ENCODE measurements at places on chromosomes 2 and 18.
A peak's percentile ranks its signal among the peaks of the same experiment; 100 is the strongest.

GRCh38 chr2:70498054-70498453, 55.6 kb downstream of the TGFA start:
- no peak for DNase-seq

- DNase-seq: no peak
Measured at GRCh38 chr2:116696223-116696622, 1118.3 kb upstream of the DDX18 start.

GRCh38 chr2:240397924-240398645, 37.4 kb upstream of the GPC1 start:
- DNase-seq: no peak

DNA sequence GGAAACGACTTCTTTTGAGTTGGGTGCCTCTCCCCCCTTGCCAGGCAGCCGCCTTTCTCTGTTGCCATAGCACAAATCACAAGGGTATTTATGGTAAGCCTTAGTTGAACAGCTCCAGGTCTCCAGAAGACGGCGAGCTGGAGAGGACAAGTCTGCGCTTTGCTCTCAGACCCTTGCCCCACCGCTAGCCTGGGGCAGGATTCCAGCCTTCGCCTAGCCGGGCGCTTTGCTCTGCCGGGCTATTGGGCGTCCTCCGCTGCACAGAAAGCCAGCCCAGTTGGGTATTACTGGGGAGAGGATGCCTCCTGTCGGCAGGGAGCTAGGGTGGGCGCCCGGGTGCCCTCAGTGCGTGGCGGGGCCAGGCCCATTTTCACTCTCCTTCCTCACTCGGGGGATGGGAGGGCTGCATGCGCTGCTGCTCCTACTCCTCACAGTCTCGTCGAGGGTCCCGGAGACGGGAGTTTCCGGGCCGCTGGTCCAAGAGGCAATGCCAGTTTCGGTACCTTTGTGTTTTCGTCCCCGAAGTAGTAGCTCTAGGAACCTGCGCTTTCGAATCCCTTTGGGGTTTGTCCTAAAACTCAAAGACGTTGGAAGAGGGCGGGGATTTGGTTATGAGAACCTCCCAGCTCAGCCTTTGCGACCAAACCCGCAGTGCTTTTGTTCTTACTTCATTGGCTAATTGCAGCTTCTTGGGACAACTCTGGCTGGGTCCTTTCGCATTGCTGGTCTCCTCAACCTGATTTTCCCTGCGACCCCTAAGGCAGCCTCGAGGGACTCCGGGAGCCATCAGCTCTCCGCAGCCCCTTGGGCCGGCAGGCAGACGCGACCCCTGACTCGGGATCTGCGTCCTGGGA, 3.6 kb upstream of the DLX2 start:
- peak; percentile 46 for DNase-seq

GRCh38 chr2:24620936-24621335, 129.9 kb downstream of the NCOA1 start:
- peak; percentile 31 for DNase-seq

DNA sequence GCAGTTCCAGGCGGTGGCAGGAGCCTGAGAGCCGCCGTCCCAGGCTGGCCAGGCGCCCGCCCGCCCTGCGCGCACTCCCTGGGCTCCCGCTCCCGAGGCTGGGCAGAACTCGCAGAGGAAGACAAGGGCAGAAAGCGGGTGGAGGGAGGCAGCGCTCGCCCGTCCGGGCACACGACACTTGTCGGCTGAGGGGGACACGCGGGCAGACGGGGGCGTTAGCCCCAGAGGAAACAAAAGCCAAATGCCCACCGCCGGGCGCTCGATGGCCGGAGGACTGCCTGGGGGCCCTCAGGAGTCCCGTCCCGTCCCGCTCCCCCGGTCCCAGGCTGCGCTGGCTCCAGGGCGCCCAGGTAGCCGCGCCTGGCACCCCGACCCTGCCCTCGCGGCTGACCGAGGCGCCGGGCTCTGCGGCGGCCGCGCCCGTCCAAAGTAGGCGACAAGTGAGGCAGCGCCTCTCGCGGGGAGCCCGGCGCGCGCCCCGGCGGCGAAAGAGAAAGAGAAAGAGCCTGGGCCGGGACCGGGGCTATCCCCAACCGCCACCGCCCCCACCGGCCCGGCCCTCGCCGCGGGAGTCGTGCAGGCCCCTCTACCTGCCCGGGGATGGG, 491 bp downstream of the L3MBTL4 start:
- DNase-seq: no peak

DNA sequence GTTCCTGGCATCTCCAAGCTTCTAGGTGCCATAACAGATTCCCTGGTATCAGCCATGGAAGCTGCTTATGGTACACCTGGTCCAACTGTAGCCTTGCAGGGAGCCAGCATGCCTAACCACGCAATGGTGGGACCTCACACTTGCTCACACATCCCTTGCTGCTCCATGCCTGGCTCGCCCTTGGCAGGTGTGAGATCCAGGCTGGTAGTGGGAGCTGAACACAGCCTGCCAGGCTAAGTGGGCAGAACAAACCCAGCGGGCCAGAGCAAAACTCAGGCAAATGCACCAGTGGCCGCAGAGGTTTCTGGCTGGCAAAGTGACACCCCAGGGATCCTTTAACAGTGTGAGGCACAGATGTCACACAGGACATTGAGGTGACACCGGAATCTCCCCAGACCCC, 185.8 kb downstream of the NDUFA10 start:
- DNase-seq: no peak

GRCh38 chr2:238143239-238143951, 4.9 kb downstream of the KLHL30 start:
- peak; percentile 31 for DNase-seq

- DNase-seq: no peak
Measured at GRCh38 chr18:69414184-69414583, 13.5 kb downstream of the DOK6 start.

DNA sequence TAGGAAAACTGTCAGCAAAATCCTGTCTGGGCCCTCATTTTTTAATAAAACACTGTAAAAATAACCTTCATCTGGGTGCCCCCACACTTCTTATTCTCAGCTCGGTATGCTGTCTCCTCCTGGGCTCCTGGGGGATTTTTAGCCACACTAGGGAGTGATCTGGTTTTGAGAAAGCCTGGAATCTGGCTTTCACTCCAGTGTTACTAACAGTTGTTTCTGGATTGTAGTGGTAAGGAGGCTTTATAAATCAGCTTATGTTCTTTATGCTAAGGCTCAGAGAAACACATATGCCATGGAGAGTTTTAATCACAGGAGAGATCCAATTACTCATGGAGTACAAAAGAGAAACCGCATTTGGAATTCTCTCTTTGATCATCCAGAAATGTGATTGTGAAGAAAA, 744.3 kb upstream of the SOX11 start:
- DNase-seq: no peak

DNA sequence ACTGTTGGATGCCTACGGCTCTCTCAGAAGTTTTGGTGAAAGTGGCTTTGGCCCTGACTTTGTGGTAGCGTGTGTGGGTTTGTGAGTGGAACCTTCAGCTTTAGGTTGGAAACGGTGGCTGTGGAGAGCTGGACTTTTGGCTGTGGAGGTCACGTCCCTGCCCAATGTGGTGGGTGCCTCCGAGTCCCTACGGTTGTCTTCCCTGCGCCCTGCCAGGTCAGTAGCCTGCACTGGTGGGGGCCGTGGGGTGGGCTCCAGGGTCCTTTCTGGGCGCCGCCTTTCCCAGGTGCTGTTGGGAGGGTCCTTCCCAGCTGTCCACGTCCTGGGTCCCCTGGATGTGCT, 11.1 kb downstream of the COLEC11 start:
- no peak for DNase-seq

DNA sequence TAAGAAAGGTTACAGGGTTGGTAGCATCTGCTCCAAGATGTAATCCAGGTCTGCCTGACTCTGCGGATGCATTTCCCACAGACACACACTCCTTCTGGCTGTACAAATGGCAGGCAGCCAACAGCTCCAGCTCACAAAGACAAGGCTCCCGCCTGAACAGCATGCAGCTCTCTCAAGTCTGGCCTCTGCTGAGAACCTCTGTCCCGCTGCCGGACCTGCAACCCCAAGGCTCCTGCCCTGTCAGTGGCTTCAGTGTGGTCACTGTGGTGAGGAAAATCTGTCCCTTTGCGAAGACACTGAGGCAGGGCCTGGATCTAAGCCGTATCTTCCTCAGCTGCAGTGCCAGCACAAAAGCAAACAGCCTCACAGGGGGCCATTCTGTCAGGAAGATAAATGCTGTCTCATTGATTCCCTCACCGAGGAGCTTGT, 469.3 kb upstream of the MEX3C start:
- DNase-seq: peak; percentile 63

- peak; percentile 33 for DNase-seq
Measured at GRCh38 chr18:79200546-79201268, 131.5 kb downstream of the ATP9B start.

DNA sequence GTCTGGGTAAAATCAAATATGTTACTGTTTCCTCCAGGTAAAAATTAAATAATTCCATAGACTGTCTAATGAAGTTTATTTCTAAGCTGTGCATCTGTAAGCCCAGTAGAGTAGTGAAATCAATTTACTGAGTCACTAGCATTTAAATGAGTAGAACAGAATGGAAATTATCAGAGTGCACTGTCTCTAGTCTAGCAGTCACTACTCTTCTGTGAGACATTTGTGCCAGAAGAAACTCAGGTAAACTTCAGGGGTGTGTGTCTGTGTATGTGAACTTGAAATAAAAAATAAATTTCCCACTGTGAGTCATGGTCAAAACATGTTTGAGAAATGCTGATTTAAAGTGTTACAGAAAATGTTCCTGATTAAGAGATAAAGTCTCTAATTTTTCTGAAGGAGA, 146.4 kb downstream of the RIF1 start:
- DNase-seq: no peak

GRCh38 chr2:237422309-237422708, 8.3 kb upstream of the COL6A3 start:
- DNase-seq: no peak

- DNase-seq: no peak
Measured at GRCh38 chr2:198100346-198100745, 296.0 kb downstream of the PLCL1 start.

GRCh38 chr18:30967701-30968100, 74.8 kb downstream of the DSC3 start:
- DNase-seq: no peak

DNA sequence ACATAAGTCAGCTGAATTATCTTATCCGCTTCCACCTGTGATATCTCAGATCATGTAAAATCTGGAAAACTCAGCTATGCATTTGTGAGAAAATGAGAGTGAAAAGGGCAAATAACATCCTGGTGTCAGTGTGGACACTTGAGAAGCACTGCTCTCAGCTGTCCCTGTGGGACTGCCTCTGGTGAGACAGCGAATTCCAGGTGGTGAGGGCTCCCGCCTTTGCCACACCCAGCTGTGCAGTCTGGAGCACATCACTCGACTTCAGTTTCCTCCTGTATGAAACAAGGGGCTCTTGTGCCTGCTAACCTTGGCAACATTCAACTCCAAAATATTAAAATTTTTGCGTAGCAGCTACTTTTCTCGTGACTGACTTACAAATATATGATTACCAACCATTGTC, 194.9 kb upstream of the BOD1L2 start:
- DNase-seq: no peak

DNA sequence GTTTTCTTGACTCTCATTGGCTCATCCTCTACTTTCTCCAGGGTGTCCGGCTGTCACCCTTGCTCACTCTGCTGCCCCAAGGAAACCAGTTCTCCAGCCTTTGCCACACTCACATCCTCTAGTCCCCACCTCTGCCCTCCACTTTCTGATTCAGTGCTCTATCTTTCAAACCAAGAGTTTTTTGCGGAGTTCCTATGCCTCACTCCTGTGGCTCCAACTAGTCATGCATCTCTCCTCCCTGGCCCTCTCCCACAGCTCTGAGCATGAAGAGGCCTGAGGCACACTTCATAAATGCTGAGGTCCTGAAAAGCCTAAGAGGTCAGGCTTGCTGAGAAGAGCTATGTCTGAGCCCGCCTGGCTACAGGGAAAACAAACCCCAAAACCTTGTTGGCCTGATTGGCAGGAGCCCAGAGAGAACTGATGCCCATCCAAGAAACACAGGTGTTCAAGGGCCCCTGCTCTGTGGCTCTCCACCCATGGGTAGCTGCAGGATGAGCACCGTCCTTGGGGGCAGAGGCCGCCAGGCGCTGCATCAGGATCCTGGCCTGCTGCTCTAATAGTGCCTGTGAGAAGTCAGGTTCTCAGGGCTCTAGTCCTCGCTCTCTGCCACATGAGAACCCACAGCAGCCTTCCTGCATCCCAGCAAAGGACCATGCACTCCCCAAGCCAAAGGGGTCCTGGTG, 42.1 kb downstream of the HS1BP3 start:
- DNase-seq: no peak
